Stimulated activated CD4-positive, alpha-beta T cell treated with anti-CD3 and anti-CD28 coated beads, Interleukin-15, amount 100 ng/mL, for 48 hours (primary cell): ENCODE measurements at places on chromosomes 5 and 9.

DNA sequence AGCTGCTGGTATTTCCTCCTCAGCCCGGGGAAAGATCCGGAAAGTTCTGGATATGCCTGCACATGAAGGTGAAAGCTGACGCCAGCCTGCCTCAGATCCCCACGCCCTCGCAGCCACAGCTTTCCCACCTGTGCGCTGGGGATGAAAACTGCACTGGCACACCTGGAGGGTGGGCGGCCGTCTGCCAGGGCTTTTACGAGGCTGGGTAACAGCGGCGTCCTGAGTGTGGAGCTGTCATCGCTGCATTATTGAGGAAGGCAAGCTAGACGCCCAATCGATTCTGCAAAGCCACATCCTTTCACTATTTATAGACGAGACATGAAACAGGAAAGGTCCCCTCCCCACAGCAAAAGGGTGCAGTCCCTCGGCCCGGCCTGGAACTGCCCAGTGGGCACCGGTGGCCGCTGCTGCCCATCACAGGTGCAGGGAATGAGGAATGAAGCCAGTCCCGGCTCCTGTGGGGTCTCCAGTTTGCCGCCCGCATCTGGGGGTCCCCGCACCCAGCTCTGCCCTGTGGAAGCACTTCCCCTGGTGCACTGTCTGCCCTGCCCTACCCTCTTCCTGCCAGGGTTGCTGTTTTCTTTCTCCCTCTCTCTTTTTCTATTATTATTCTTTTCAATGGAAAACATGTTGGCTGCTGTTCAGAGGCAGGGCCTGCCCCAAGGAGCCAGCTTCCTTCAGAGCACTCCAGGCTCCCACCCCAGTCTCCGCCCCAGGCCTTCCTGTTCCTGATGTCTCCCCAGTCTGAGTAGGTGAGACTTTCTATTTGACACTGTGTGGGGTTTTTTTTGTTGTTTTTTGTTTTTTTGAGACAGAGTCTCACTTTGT is 7.0 kb downstream of the NOTCH1 start:
- no peak for DNase-seq

- DNase-seq = no peak
Measured at GRCh38 chr9:130583271-130583670, 3.9 kb downstream of the FUBP3 start.

- DNase-seq = no peak
Measured at GRCh38 chr9:79663878-79664277, 92.1 kb downstream of the TLE4 start.

DNA sequence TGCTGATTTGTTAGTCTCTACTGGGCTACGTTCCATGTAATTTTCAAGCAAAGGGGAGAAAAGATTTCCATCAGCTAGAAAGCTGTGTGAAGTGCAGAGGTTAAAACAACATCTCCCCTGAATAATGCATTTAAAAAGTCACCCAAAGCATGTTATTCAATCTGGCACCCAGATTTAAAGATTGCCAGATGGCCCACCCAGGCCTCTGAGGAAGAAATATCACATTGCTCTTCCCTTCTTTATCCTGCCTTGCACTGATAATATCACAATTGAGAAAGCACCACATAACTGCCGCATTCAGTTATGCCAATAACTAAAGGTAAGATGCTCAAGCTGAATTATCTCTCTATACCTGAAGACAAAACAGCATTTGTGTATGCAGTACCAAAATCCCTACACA is 119.4 kb upstream of the PUM3 start:
- no peak for DNase-seq

DNA sequence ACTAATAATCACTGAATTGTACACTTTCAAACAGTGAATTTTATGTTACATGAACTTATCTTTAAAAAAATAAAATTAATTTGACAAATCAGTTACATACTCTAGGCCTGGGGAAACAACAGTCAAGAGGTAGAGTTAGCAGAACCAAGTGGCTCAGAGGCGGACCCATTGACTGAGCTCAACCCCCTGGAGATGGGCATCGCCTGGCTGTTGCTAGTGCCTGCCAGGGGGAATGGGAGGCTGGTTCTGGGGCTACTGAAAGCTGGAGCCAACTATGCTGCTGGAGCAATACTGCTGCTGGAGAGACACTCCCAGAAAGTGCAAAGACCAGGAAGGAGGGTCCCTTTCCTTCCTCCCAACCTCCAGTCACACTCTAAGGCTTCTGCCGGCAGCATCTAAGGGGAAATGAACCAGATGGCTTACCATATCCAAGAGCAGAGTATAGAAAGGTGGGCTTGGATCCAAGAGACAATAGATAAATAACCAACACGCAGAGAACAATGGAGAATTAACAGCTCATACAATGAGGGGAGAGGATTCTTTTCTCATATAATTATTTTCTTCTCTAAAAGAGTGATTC is 40.3 kb upstream of the ANKRD55 start:
- DNase-seq = no peak

DNA sequence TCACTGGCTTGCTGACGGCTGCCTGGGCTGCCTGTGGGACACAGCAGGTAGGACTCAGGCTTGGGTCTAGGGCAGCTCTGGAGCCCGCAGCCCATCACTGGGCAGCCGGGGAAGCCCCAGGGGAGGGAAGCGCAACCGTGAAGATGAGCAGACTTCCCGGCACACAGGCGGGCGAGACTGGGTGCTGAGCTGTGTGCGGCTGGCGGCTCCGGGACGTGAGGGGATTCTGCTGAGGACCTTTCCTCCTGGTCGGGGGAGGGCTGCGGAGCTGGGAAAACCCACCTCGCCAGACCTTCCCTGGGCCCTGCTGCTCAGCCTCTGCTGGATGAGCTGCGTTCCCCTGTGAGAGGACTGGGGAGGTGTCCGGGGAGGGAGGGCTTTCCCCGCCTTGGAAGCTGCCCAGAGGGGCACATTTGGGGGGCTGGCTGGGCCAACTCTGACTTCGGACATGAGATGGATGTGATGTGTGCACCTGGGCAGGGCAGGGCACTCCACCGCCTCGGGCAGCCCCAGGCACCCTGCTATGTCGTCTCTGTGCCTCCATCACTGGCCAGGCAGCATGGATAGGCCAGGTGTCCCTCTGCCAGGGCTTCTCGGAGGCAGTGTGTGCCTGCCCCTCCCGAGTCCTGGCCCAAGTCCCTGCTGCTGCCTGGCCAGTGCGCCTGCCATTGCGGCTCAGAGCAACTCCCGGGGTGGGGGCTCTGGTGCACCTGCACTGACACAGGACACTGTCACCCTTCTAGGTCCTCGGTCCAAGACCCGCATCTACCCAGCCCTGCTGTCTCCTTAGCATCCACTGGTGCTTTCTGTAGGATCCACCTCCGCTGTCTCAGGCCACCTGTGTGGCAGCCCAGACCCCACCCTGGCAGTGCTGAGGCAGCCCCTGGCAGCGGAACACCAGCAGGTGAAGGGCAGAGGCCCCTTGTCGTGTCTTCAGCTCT is 66.4 kb downstream of the COL5A1 start:
- DNase-seq = no peak

DNA sequence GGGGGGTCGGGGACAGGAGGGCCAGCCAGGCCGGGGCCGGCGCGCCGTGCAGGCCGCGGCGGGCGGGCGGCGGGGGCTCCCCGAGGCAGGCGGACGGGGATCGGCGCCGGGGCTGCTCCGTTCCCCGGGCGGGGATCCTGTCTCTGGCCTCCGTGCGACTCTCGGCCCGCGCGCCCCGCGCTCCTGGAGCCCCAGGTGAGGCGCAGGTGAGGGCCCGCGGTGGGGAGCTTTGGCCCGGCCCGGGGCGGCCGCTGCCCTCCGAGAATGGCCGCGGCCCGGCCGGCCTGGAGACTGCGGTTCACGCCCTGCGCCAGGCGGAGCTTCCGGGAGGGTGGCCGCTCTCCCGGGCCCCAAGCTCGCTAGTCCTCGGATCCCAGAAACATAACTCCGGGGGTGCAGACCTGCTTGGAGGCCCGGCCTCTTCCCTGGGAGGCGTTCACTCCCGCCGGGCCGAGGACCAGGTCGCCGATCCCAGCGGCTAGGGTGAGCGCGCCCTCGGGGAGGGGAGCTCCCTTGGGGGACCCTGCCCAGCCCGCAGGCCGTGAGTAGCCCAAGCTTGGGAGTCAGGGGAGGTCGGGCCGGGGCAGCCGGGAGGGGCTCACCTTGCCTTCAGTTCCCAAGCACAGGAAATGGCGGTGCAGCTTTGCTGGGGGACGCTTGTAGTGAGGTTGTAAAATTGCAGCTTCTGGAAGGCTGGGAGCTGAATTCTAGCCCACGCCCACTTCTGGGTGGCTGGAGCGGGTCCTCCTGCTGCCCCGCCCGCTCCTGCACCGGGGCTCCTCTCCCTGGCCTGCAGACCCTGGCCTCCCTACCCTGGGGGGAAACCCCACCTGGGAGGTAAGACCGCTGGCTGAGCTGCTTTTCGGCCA is 723 bp downstream of the PPP1R26 start:
- no peak for DNase-seq

- no peak for DNase-seq
Measured at GRCh38 chr5:133117912-133118445, 66.2 kb downstream of the HSPA4 start.

DNA sequence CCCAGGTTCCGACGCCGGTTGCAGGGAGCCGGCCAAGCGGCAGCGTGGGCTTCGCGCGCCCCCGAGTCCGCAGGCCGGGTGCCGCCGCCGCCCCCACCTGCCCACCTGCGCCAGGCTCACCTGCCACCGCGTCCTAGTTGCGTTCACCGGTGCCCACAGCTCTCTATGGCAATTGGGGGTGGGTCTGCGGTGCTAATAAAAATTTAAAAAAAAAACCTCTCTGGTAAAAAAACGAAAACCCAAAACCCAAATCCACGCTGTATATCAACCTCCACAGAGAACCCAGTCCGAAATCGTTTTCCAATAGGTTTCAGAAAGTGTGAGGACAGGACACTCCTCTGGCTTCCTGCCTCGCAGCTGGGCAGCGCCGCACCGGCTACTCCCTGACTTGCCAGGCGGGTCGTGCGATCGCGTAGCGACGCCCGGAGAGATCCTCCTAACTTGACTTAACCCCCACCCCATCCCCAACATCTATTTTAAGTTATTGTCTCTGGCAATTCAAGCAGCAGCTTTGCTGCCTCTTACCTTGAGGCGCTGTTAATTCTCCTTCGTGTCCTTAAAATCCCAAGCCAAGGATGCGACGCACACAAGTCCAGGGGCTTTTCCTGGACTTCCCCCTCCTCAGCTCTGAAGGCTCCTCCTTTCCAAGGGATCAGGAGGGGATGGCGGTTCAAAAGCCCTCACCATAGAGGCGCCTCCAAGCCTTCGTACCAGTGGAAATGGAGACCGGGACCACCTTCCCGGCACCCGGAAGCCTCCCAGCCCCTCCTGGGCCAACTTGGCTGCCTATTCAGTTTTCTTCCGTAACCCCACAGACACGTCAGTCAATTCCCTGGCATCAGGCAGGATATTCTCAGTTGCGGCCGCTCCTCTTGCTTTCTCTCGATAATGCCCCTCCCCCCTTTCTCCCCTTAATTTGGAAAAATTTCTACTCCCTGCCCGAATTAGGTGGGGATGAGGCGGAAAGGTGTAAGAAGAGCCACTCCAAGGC is 1639.4 kb upstream of the C9orf72 start:
- no peak for DNase-seq

GRCh38 chr5:150190987-150191386 is 1.1 kb downstream of the SLC6A7 start:
- DNase-seq = no peak

DNA sequence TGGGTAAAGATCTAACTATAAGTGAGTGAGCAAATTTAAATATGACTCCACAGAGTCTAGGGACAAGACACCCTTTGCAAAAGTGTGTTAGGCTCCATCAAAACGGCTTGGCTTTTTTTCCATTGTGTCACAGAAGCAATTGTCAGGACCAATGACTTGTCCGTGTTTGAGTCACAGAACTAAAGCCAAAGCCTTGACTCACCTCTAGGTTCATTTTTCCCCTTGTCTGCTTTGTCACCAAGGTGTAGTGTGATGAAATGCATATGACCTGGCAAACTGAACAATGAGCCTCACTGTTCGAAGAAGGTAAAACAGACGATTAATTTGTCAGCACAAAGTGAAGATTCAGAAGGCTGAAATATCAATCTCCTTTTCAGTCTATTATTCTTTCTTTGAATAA is 331.0 kb downstream of the GLIS3 start:
- no peak for DNase-seq

- no peak for DNase-seq
Measured at GRCh38 chr9:73118286-73118685, 33.4 kb upstream of the ANXA1 start.

DNA sequence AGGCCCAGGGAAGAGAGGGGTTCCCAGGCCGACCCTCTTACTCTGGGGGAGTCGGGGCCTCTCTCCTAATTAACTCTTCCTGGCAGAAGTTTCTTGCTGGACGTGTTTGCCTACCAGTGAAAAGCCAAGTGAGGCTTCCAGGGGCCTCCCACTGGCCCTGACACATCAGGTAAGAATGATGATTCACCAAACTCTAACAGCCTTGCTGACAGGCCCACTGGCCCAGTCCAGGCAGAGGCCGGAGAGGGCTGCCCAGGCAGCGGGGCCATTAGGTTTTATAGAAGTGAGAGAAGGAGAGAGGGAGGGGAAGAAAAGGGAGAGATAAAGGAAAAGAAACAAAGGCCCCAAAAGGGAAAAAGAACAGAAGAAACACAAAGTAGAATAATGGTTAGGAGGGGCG is 50.8 kb upstream of the FOXE1 start:
- no peak for DNase-seq

- DNase-seq = no peak
Measured at GRCh38 chr5:163695830-163696578, 190.6 kb downstream of the MAT2B start.

DNA sequence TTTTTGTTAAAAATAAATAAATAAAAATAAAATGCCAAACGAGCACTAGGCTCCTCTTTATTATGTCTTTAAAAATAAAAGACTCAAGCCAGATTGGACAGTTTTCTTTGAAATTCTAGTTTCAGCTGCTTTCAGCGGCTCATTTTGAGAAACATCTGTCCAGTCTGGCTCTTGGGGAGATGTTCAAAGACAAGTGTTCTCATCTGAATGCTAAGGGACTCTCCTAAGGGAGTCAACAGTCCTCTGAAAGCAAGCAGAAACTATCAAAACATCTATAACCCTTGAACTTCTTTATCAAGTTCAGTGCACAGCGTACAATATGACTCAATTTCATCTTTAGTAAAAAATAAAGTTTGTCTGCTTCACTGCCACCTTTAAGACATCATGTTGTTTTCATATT is 886.2 kb upstream of the DMAC1 start:
- no peak for DNase-seq

DNA sequence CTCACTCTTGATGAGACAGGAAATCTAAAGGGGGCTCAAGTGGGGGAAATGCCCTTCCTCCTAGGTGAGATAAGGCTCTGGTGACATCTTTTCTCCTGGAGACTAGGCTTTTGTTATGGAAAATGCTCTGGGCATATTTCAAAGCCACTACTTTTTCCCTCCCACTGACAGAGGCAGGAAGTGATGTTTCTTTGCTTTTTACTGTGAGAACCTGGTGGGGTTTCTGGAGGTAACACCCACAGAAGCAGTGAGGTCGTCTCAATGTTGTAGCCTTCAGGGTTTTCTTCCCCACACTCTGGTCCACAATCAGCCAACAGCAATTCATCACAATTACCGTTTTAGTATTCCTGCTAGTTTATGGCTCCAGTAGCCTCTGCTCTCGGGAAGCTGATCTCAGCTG is 41.4 kb upstream of the FAM240B start:
- no peak for DNase-seq
